ENCODE measurements at places on chromosomes 11 and 22. TPM values are rescaled to one million over a fixed set of nuclear protein-coding genes. Genes with fewer than 3 reads are reported as not detected.

The PRCP gene
- 121 TPM for total RNA-seq

The CREB3L1 gene
- total RNA-seq: 11.7 TPM

The B4GALNT4 gene
- total RNA-seq: 53.1 TPM

The VWCE gene
- total RNA-seq: 2.4 TPM

The OR4D5 gene
- not detected for total RNA-seq

The DGCR6 gene
- total RNA-seq: 6.4 TPM

The TSPAN32 gene
- total RNA-seq: 7.0 TPM

The POU2AF2 gene
- total RNA-seq: not detected

The SMC1B gene
- total RNA-seq: not detected

The IL18 gene
- 6.1 TPM for total RNA-seq

The SPINDOC gene
- total RNA-seq: 9.4 TPM

The ARSA gene
- 17.6 TPM for total RNA-seq

The UPK3A gene
- 3.6 TPM for total RNA-seq

The OR10D3 gene
- not detected for total RNA-seq

The ADM2 gene
- 2.2 TPM for total RNA-seq

The INTS4 gene
- total RNA-seq: 59.3 TPM

The C11orf16 gene
- total RNA-seq: 0.47 TPM

The DGCR2 gene
- total RNA-seq: 82.6 TPM

The C11orf65 gene
- total RNA-seq: 0.64 TPM

The C11orf97 gene
- total RNA-seq: 0.53 TPM

The SOX10 gene
- 1.9 TPM for total RNA-seq

The OR5B21 gene
- 0.23 TPM for total RNA-seq

The P2RX6 gene
- 2.3 TPM for total RNA-seq

The GAL gene
- total RNA-seq: not detected

The C11orf86 gene
- total RNA-seq: not detected

The DCDC1 gene
- total RNA-seq: 8.6 TPM

The MS4A13 gene
- not detected for total RNA-seq

The RBMXL2 gene
- total RNA-seq: 0.64 TPM

The ARHGAP8 gene
- 14.8 TPM for total RNA-seq

The TSPAN18 gene
- 27.6 TPM for total RNA-seq

The KRTAP5-11 gene
- not detected for total RNA-seq

The SCN3B gene
- 4.1 TPM for total RNA-seq

The OR52N4 gene
- not detected for total RNA-seq

The ART1 gene
- 3.3 TPM for total RNA-seq

The NXPE4 gene
- total RNA-seq: not detected

The CYB5R2 gene
- total RNA-seq: 11.9 TPM

The AMPD3 gene
- total RNA-seq: 11.2 TPM

Measured in metanephros (tissue), 2 donors.